NCI-H1092 (cell line): ENCODE measurements at places on chromosomes 4 and X.

DNA sequence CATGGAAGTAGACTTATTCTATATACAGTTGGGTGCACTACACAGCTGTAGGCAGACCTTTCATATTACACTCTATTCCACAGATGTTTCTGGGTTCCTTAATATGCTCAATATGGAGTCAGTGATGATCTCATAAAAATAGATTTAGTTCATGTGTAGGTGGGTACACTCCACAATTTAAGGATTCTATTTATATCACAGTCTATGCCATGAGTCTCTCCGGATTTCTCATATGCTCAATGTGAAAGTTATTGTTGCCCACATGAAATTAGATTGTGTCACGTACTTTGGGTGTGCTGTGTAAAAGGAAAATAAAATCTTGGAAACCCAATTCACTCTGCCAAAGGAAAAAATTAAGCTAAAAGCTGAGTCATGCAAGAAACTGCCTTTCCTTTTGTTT is 32.5 kb upstream of the TASL start:
- no peak for DNase-seq

DNA sequence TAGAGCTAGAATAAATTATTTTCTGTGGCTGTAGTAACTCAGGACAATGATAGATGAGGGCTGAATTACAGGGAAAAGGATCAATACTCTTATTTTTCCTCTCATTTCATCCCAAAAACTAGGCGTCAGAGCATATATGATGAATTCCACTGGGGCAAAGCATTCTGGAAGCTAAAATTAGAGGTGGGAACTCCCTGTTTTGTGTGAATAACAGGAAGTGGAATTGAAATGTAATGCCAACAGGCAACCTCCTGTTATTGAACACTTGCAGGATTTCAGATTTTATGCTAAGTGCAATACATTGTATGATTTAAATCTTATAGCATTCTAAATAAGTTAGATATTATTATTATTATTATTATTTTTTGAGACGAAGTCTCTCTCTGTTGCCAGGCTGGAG is 20.9 kb downstream of the HSD17B11 start:
- DNase-seq: no peak

DNA sequence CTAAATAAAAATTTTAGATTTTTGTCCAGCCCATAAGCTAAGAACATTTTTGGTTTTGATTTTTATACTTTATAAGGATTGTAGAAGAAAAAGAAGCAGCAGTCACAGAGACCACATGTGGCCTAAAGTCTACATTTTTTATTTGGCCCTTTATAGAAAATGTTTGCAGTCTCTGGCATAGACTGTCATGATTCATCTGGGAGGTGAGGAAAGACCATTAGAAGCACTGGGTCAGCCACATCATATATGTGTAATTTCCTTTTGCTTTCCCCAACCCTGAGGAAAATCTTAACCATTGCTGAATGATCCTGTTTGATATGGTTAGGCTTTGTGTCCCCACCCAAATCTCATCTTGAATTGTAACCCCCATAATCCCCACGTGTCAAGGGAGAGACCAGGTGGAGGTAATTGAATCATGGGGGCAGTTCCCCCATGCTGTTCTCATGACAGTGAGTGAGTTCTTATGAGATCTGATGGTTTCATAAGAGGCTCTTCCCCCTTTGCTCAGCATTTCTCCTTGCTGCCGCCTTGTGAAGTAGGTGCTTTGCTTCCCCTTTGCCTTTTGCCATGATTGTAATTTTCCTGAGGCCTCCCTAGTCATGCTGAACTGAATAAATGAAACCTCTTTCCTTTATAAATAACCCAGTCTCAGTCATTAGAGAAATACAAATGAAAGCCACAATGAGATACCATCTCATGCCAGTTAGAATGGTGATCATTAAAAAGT is 12.1 kb upstream of the COPS4 start:
- DNase-seq: no peak

DNA sequence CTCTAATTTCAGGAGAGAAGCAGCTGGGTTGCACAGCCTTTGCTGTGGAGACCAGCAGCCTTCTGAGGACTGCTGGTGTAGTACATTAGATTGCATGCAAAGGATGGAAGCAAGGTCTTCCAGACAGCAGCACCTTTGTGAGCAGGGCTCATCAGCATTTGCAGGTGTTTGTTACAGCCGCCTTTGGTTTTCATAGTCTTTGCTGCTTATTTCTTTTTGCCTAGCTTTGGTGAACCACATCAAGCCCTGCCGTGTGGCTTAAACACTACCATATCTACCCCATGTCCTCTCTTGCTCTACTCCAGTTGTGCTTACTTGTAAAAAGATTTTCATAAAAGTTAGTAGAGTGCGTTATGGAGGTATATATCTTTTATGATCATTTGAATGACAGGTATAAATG is 57.5 kb downstream of the MTM1 start:
- DNase-seq: no peak

DNA sequence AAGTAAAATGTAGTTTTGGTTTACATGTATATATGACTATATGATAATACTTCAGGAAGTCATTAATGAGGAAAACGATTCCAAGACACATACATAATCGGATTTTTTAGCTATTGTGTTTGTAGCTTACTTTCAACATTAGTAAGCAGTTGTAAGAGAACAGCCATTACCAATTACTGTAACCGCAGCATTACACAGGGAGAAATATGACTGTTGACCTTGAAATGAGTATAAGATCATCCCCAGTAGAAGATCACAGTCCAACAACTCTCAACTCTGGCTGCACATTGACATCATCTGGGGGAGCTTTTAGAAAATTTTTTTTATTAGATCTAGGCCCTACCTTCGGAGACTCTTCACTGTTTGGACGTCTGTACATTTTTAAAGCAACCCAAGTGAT is 762.0 kb upstream of the MAGEB2 start:
- DNase-seq: no peak

- no peak for DNase-seq
These were observed 218.0 kb downstream of the PRDM5 start for GRCh38 chr4:120704538-120704937.

- DNase-seq: no peak
These were observed 28.8 kb downstream of the COL4A5 start for GRCh38 chrX:108468486-108468885.
